ENCODE measurements at places on chromosomes 3 and 15.

GRCh38 chr15:65033659-65034269 is 4.3 kb upstream of the MTFMT start:
- no peak for DNase-seq

- peak; percentile 70 for DNase-seq
These were observed 18.6 kb upstream of the SEC13 start for GRCh38 chr3:10339376-10339955.

- DNase-seq = no peak
These were observed 35.9 kb upstream of the SPRED1 start for GRCh38 chr15:38216763-38217162.

DNA sequence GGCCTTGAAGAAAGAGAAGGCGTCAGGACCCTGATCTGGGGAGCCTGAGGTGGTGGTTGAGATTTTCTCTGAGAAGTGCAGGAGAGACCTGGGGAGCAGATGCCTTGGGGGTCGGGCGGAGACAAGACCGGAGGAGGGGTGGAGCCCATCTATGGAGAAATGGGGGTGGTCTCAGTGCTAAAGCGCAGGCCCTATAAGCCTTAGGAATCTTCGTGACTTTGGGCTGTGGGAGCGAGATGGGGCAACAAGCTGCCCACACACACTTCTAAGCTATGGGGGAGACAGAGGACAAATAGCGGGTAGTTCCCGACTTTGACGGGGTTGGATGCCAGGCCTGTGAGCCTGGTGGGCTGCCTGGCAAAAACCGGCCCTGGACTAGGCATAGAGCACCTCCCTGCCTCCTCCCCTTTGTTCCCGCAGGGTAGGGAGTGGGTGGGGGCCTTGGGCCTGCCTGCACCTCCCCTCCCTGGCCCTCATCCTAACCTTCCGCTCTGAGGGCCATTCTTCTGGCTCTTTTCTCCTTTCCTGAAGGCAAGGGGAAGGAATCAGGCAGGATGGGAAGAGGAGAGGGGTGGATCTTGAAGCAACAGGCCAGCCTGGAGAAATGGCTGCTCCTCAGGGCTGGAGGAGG is 880 bp downstream of the NISCH start:
- DNase-seq = no peak

- DNase-seq = no peak
These were observed 82.0 kb downstream of the CHCHD4 start for GRCh38 chr3:14042680-14043079.

DNA sequence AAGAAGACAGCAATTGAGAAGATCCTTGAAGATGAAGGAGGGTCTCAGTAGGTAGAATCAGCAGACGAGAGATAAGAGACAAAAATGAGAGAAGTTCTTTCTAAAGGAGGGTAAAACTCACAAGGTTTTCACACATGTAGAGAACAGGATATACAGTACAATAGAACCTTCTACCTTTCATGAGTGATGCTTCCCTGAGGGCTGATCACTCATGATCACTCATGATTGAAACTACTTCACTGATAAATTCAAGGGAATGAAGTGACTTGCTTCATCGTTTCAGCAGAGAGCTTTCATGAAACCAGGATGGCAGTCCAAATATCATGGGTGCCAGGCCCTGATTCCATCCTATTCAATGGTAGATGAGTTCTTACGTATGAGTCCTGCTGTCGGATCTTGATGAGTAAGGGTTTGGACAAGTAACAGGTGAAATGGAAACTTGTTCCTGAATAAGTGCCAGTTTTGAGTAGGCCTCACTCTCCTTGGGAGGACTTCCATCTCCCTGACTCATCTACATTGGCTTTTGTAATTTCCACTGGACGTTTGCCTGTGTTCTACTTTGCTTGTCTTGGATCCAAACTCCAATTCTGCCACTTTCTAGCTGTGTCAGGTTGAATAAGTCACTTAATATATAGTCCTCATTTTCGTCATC is 9.6 kb upstream of the CLDN16 start:
- no peak for DNase-seq
